Stimulated activated CD4-positive, alpha-beta T cell treated with anti-CD3 and anti-CD28 coated beads, Interleukin-12 subunit alpha, Interleukin-12 subunit beta, amount 100 ng/mL, for 48 hours (primary cell): ENCODE measurements at places on chromosomes 16 and 17.
A peak's percentile ranks its signal among the peaks of the same experiment; 100 is the strongest.

DNA sequence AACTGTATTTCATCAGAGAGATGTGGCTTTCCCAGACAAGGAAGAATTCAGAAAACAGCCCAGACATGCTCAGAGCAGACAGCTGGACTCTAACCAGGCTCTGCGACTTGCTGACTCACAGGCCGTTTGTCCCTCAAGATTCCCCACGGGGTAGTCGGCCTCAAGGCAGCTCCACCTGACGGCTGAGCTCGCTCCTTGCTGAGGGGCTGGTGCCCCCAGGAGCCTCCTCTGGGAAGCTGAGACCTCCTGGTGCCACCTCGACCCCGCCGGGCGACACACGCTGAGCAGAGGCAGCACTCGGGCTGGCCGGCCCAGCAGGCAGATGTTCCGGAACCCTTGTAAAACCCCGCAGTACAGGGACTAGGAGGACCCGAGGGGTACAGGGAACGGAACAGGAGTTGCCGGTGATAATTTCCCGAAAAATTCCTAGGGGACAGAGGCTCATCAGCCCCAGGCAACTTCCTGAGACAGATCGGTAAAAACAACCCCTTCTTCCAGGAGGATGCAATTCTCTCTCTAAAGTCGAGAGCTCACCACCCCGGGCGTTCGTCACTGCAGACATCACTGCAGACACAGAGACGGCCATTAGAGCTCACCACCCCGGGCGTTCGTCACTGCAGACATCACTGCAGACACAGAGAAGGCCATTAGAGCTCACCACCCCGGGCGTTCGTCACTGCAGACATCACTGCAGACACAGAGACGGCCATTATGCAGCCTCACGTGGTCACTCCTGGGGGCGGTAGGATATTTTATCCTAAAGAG is 19.9 kb downstream of the RPH3AL start:
- DNase-seq = no peak

- DNase-seq = no peak
Measured at GRCh38 chr17:55730808-55731207, 8.1 kb upstream of the TMEM100 start.

GRCh38 chr16:85005285-85006069 is 5.9 kb downstream of the ZDHHC7 start:
- no peak for DNase-seq

- DNase-seq = no peak
Measured at GRCh38 chr17:74678541-74678940, 34.2 kb downstream of the CD300LF start.

- no peak for DNase-seq
Measured at GRCh38 chr16:88626646-88627045, 11.7 kb upstream of the IL17C start.

DNA sequence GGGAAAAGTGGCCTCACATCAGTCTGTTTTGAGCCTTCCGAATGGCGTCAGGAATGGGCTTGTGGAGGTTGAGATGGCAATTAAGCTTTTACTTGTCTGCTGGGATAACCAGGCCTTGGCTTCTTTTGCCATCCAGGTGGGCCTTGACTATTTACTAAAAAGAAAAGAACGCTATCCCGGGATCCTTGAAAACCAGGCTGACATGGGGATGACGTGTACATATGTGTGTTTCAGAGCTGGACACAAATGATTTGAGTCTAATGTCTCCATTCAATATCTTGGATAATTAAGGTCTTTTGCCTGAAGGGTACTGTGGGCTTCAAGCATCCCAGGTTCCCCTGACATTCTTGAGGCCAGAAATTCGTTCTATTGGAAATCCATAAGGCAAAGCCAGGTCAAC is 32.6 kb upstream of the HOXB13 start:
- no peak for DNase-seq

DNA sequence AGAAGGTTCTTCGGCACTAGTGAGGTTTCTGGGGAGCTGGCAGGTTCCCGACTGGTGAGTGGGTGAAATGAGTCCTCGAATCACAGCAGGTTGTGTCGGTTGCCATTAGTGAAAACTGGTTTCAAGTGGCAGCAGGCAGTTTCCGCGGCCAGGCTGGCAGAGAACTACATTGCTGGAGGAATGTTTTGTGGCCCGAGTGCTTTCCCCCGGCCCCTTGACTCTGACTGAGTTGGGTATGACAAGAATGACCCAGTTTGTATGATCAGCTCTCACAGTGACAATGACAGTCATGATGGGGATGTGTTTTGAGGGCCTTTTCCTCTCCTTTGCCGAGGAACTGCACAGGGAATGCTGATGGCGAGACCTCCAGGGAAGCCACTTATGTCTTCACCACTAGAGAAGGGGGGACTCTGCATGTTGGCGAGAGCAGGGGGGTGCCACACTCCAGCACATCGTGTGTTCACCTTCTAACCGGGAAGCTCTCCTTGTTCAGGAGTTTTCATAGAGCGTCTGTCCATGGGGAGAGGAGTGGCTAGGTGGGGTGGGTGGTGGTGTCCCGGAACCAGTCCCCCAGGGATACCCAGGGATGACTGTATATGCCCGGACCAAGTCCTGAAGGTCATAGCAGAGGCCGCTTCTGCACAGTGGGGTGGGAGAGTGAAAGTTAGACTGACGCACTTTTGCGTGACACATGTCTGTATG is 206.0 kb upstream of the CHMP6 start:
- DNase-seq = no peak

DNA sequence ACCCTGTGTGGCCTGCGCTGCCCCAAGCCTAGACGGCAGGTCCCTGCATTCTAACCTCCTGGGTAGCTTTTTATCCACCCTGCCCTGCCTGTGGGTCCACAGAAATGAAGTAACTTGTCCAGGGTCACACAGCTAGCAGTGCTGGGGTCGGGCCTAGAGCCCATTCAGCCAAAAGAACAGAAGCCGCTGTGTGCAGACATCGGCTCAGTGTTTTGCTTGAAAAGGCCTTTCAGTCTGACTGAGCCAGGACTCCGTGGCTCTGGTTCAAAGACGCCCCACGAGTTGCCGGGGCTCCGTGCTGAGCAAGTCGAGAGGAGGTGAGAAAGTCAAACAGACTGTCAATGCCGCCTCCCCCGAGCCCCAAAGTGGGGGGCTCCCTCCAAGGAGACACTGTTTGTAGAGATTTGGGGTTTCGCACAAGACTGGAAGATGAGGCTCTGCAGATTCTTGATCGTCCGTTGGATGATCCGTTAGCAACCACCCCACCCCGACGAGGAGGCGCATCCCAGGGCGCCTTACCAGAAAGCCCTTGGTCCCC is 226.2 kb downstream of the NTN1 start:
- DNase-seq = no peak

DNA sequence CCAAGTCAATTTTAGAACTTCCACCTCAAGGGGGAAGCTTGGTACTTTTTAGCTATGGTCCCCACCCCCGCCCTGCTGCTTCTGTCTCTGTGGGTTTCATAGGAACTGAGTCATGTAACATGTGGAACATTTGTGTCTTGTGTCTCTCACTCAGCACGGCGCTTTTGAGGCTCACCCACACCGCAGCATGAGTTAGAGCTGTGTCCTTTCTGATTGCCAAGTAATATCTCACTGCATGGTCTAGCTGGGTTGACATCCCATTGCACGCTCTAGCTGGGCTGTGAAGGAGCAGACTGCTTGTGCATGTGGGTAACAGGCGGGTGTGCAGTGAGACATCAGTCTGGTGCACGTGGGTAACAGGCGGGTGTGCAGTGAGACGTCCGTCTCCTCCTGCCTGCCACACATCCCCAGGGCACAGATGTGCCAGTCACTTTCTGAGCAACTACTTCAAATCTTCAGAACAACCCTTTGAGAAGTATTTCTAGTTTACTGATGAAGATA is 26.4 kb upstream of the SLC7A5 start:
- peak; percentile 92 for DNase-seq

DNA sequence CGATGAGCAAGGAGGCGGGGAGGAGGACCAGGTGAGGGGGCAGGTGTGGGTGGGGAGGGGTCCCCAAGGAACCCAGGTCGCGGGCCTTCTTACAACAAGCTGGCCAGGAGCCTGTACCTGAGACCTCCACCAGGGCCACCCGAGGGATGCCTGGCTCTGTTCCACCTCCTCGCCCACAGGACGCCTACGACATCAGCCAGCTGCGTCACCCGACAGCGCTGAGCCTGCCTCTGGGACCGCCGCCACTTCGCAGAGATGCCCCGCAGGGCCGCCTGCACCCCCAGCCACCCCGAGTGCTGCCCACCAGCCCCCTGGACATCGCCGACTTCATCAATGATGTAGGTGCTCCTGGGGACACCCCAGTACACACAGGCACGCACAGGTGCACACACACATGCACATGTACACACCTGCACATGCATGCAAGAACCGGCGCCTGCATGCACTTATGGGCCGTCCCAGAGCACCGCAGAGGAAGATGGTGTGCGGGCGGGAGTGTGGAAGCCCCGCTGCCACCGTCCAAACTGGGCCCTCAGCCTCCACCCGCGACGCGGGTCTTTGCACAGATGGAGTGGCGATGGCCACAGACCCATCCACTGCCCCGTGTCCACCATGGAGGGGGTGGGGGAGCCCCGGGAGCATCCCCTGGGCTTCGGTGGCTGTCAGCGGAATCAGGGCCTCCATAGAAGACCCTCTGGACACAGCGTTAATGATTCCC is 6.6 kb downstream of the SLC22A31 start:
- DNase-seq = no peak

GRCh38 chr16:78976212-78976611 is 624.3 kb downstream of the MAF start:
- peak; percentile 31 for DNase-seq

DNA sequence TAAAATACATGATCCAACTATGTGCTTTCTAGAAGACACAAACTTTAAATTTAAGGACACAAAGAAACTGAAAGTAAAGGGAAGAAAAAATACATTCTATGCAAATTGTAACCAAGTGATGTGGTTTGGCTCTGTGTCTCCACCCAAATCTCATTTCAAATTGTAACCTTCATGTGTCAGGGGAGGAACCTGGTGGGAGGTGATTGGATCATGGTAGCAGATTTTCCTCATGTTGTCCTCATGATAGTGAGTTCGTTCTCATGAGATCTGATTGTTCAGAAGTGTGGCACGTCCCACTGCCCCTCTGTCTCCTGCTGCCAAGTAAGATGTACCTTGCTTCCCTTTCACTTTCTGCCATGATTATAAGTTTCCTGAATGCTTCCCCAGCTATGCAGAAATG is 15.0 kb downstream of the OR1A1 start:
- DNase-seq = no peak

DNA sequence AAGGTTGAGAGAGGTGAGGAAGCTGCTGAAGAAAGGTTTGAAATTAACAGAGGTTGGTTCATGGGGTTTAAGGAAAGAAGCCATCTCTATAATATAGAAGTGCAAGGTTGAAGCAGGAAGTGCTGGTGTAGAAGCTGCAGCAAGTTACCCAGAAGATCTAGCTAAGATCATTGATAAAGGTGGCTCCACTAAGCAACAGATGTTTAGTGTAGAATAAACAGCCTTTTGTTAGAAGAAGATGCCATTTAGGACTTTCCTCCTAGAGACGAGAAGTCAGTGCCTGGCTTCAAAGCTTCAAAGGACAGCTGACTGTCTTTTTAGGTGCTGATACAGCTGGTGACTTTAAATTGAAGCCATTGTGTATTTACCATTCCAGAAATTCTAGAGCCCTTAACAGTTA is 29.3 kb downstream of the GOSR1 start:
- DNase-seq = no peak

- DNase-seq = no peak
Measured at GRCh38 chr17:42363767-42364585, 24.3 kb downstream of the STAT3 start.

DNA sequence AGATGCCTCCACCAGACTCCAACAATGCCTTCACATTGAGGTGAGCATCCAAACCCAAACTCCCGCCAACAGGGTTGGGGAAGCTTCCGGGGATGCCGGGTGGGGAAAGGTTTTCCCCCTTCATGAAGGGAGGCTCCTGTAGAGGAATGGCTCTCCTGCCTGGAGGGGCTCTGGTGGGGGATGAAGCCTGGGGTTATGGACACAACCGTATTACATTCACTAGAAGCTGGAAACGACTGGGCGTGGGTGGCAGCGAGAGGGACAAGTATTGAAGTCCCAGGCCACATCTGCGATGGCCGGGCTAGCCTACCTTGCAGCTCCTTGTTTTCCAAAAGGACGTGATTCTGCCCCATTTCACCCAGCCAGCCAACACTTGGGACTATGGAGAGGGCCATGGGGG is 321.1 kb downstream of the C16orf95 start:
- DNase-seq = no peak

DNA sequence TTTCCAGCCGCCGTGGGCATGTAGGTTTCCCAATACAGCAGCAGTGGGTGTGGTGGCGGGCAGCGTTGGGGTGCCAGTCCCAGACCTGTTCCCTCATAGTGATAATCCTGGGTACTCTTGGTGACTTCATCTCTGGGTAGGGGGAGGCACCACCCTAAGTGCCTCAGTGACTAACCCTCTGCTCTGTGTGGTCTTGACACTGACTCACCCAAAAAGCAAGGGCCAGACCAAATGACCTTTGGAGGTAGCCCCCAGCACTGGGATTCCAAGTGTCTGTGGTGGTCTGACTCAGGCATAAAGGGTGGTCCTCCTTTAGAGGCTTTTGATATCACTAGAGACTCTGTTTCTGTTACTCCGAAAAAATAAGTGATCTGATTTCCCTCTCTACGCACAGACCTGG is 908 bp downstream of the CALB2 start:
- no peak for DNase-seq

GRCh38 chr16:2152695-2153506 is 2.7 kb upstream of the TRAF7 start:
- DNase-seq = no peak

GRCh38 chr16:87409153-87409552 is 17.0 kb downstream of the MAP1LC3B start:
- DNase-seq = no peak

DNA sequence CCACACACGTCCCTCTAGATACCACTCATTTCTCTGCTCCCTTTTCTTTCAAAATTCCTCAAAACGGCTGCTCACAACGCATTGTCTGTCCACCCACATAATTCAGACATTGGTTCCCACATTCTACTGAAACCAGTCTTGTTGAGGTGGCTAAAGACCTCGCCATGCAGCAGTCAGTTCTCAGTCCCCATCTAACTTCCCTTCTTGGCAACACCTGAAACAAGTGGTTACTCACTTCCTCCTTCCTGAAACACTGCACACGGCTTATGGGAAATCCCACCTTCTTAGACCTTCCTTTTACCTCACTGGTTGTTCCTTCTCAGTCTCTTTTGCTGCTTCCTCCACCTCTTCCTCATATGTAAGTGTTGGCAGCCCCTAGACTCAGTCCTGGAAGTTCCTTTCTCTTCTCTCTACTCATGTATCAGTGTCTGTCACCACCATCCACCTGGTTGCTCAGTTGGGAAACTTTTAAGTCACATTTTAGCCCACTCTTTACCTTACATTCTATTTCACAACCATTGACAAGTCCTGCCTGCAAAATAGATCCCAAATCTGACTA is 277.1 kb downstream of the CEP112 start:
- DNase-seq = no peak
